ENCODE measurements at places on chromosomes 6 and 20.

- DNase-seq: no peak
Observed at GRCh38 chr6:16625291-16626265, 135.7 kb downstream of the ATXN1 start.

DNA sequence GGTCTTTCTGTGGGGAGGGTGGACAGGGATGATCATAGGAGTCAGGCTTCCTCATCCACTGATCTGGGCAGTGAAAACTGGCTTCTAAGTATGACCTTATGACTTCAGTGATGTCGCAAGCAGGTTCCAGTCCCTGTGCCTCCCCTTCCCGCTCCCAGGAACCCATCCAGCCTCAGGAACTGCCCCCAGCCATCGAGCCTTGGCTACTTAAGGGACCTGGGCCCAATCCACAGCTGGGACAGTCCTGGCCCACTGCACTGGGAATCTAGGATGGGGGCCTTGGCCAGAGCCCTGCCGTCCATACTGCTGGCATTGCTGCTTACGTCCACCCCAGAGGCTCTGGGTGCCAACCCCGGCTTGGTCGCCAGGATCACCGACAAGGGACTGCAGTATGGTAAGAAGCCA, at the start of gene LBP:
TSS of gene LBP (plus strand) at position 236 of the 405 bp plus-strand sequence. CDS start at position 271, 35 bp downstream.
- DNase-seq: no peak

DNA sequence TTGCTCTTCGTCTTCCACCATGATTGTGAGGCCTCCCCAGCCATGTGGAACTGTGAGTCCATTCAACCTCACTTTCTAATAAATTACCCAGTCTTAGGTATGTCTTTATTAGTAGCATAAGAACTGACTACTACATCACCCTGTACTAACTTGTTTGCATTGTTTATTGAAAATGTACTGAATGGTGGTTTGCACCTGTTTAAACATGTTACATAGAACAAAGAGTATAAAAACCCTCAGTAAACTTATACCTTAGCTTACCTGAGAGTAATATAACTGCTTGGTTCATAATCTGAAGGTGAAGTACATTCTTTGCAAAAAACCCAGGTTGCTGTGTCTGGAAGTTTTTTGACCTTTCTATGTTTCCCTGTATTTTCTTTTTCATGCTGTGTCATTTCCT, 777.8 kb downstream of the TBC1D32 start:
- no peak for DNase-seq

DNA sequence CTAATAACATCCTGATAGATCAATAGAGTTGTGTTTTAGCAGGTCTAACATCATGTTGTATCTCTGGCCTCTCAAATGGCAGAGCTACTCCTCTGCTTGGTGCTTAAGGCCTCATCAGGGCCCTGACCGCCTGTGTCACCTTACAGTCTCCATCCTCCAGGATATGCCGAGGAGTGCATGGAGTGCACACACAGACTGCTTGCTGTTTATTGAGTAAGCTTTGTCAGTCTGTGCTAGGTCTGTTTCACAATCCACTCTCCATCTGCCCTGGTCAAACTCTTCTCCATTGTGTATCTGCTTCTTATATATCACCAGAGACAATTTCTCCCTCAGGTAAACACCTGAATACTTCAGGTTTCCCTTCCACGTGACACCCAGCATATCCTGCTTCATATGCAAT, 136.1 kb downstream of the SLC24A3 start:
- no peak for DNase-seq

DNA sequence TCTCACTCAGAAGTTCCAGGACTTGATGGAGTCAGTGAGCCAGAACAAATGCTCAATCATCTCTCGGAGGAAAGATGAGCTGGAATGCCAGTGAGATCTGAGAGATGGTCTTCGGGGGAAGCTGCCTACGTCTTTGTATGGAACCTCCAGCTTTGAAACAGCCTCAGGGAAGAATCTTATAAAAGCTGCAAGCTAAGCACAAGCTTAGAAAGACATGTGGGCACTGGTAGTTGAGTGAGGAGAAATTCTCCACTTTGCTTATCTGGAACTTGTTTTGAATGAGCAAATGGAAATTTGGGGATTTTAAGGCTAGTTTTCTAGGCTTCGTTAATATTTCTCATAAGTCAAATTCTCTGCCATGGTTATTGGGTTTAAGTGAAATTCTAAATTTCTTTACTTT, 594.4 kb downstream of the QKI start:
- DNase-seq: no peak

DNA sequence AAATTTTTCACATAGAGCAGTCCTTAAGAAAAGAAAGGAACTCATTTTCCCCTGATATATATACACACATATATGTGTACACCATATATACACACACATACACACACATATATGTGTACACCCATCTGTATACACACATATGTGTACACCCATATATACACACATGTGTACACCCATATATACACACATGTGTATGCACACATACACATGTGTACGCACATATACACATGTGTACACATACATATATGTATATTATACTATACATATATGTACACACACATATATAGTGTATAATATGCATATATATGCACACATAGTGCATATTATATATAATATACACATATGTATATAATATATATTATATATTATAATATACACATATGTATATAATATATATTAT, 9.1 kb downstream of the MAP3K4 start:
- DNase-seq: no peak

DNA sequence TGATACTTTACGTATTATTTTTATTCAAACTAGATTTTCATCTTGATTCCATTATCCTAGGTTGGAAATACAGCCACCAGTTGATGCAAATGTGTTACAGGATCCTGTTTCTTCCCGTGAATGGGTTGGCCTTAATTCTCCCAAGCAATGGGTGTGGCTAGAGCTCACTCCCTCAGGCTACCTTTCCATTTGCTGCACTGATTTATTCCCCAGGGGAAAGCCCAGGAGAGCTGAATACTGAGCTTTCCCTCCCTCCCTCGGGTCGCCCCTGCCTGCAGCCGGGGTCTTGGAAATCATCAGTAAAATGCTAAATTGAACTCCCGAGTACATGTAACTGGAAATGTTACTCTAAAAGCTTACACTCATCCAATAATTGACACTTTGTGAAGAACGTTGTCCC, 9.9 kb downstream of the SMOC2 start:
- DNase-seq: no peak

- no peak for DNase-seq
Observed at GRCh38 chr6:147001621-147002020, 202.6 kb upstream of the STXBP5 start.

GRCh38 chr6:26232940-26233648, 131.9 kb upstream of the BTN3A2 start:
- no peak for DNase-seq

DNA sequence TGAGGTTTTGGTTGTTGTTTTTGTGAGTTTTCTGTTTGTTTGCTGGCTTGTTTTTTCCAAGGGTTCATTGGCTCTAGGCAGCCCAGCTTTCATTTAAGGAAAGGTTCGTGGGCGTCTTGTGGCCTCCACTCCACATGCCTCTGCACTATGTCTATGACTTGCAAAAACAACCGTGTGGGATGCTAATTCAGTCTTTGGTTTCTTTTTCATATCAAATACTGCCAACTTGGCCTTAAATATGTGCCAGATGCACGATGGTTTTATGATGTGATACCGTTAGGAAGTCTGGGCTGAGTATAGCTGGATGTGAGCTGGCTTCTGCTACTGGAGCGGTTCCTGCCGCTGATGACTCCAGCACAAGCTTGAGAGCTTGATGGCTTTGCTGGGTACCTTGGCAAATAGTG, 96.3 kb downstream of the BMP2 start:
- DNase-seq: no peak

DNA sequence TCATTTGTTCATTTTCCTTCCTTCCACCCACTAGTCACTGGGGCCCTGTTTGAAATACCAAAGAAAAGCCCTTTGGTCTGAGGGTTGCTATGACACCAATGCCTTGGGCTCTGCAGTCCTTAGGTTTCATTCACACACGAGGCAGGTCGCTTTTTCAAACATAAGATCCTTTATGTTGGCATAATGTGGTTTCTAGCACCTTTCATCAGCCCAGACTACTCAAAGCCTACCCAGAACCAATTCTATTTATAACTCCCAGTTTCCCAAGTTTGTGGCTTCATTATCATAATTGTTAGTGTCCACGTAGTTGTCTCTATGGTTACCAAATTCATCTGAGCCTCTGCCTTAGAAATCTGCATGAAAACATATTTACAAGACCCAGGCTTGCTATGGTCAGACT, 6.6 kb upstream of the TP53RK start:
- DNase-seq: no peak

GRCh38 chr6:42030585-42031506, 19.5 kb upstream of the TAF8 start:
- peak; percentile 35 for DNase-seq

DNA sequence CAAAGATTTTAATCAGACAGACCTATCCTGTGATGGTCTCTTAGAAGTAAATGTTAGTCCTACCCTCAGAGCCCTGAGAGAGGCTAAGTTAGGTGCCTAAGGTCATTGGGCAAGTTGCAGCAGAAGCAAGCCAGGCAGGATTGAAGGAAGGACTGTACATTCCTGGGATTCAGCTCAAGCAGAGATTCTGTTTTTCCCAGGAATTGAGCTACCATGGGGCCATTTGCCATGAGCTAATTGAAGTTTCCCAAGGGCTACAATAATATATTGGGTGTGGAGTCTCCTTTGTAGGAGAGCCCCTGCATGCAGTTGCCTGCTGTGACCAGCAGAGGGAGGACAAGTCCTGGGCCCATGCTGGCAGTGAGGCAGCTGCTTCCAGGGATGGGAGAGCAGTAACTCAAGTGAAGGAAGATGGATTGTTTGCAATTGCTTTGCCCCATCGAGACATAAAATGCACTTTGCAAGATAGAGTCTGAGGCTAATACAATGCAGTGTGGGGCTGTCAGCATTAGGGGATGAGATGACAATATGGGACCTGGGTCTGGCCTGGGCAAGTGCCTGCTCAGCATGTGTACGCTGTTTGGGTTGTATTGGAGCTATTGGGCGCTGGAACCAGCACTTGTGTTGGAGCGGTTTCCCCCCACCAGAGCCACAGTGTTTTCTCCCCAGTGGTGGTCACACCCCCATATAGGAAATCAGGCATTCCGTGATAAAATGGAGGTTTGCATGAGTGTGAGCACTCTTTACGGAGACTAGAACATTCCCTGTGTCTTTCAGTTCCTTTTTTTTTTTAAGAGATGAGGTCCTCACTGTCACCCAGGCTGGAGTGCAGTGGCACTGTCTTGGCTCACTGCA, 27.9 kb downstream of the DNMT3B start:
- peak; percentile 79 for DNase-seq
